Endothelial cell (in vitro differentiated cells): ENCODE measurements at places on chromosomes 11 and 22.

DNA sequence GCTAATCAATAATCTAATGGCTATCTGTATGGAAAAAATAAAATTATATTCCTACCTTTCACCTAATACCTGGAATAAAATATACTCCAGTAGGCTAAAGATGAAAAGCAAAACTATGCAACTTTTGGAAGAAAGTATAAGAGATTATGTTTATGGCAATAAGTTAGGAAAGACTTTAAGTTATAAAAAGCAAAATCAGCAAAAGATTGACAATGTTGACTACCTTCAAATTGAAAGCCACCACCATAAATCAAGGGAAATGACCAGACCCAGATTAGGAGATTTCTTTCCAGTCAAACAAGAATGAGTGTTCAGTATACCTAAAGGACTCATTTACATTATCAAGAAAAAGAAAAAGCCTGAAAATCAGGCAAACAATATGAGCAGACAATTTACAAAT is 159.1 kb upstream of the ZBED5 start:
- no peak for DNase-seq

- peak; percentile 77 for DNase-seq
These were observed 8.6 kb downstream of the MRPL11 start for GRCh38 chr11:66429983-66430602.

- DNase-seq, result no peak
These were observed 780.9 kb downstream of the ETS1 start for GRCh38 chr11:127806501-127806900.

- no peak for DNase-seq
These were observed 51.9 kb upstream of the CDON start for GRCh38 chr11:126114486-126115126.

GRCh38 chr11:121887976-121888557 is 227.9 kb downstream of the BLID start:
- no peak for DNase-seq

DNA sequence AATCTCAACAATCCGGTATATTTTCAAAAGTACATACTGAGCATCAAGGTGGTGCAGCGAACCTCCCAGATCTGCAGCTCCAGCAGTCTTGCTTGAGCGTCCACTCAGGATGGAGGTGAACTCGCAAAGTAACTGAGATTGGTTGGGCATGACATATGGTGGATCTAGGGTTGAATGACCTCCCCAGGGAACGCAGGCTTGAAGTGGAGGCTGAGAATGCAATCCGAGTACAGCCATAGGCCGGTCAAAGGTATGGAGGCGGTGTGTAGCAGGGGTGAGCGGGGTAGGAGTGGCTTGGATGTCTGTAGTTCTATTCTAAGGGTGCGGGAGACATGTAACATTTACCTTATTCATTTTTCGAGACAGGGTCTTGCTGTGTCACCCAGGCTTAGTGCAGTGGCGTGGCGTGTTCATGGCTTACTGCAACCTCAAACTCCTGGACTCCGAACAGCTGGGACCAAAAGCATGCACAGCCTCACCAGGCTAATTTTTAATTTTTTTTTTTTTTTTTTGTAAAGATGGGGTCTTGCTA is 631 bp upstream of the C22orf39 start:
- DNase-seq, result peak; percentile 24

DNA sequence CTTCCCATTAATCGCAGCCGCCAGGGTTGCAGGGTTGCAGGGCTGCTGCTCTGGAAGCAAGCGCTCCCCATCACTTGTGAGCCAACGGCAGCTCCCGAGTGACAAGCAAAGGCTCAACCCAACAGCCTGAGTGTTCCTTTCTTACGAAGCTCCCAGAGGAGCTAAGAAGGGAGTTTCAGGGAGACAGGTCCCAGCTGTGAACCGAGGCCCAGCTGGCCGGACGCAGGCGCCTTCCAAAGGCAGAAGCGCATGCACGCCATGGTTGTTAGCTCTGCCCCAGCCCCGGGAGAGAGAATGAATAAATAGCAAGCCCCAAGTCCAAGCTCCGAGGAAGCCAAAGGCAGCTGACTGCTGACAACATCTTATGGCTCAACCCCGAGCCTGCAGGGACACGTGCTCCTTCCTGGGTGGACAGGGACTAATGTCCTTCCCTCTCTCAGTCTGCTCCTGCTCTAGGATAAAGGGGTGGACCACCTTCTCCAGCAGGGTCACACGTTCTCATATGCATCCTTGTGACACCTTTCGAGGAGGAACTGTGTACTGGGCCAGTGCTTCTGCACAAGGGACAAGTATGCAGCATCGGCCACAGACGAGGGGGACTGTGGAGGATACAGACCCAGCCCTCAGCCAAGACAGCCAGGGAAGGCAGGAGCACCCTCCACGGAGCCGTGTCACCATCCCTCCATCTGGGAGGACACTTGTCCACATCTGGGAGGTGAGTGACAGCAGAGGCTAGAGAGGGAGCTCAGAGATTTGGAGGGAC is 29.9 kb downstream of the SHANK2 start:
- DNase-seq, result no peak

- DNase-seq, result no peak
These were observed 53.6 kb downstream of the GRAMD4 start for GRCh38 chr22:46673662-46674236.

- DNase-seq, result no peak
These were observed 58.7 kb upstream of the SLC5A12 start for GRCh38 chr11:26780376-26781085.

DNA sequence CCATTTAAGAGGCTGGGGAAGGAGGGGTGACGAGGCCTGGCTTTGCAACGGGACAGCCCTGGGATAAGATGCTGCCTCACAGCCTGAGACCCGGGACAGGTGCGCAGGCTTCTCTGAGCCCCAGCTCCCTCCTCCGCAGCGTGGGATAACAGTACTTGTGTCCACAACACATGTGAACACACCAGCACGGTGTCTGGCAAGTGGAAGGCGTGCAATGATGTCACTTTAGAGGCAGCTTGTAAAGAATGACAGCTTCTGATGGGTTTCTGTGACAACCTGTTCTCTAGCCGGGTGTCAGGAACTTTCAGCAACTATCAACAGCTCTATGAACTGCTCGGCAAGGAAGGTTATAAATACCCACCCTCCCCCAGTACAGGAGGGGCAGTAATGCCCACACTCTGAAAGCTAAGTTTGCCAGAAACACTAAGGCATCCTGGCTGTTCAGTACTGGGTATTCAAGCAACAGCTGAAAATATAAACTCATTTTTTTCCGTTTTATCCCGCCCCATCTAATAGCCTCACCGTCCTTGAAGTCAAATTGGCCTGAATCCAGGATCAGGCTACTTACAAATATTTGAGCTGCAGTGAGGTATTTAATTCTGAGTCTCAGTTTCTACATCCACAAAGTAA is 59.7 kb downstream of the MYH9 start:
- DNase-seq, result no peak

- no peak for DNase-seq
These were observed 6.8 kb upstream of the SUN2 start for GRCh38 chr22:38762551-38762983.

DNA sequence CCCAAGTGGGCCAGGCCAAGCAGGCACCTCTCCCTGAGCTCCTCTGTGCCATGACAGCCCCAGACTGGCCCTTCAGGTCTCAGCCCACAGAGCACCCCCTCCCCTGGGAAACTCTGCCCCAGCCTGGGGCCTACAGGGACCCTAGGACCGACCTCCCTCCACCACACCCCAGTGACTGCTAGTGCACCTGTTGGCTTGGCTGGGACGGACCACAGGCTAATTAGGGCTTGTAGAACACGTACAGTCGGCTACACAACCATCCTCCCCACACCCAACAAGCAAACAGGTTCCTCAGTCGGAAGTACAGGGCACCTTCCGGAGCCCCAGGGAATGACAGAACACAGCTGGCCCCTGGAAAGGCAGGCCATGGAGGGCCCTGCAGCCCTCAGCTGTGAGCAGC is 4.3 kb downstream of the SBF1 start:
- DNase-seq, result no peak

- DNase-seq, result no peak
These were observed 24.8 kb upstream of the MTCH2 start for GRCh38 chr11:47667135-47667534.

DNA sequence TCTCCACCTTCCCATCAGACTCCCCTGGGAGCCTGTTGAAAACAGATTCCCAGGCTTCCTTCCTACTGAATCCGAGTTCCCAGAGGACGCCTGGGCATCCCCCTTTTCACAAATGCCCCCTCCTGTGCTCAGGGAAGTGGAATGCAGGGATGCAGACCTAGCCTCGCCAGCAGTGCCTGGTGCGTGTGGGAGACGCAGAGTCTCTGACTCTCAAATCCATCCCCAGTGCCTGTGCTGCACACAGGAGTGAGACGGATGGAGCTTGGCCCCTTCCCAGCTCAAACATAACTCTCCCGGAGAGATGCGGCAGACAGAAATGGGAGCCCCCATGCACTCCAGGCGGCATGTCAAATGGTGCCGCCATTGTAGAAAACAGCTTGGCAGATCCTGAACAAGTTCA is 62.6 kb downstream of the CTTN start:
- no peak for DNase-seq

GRCh38 chr22:35900483-35901168 is 128.0 kb downstream of the RBFOX2 start:
- no peak for DNase-seq

DNA sequence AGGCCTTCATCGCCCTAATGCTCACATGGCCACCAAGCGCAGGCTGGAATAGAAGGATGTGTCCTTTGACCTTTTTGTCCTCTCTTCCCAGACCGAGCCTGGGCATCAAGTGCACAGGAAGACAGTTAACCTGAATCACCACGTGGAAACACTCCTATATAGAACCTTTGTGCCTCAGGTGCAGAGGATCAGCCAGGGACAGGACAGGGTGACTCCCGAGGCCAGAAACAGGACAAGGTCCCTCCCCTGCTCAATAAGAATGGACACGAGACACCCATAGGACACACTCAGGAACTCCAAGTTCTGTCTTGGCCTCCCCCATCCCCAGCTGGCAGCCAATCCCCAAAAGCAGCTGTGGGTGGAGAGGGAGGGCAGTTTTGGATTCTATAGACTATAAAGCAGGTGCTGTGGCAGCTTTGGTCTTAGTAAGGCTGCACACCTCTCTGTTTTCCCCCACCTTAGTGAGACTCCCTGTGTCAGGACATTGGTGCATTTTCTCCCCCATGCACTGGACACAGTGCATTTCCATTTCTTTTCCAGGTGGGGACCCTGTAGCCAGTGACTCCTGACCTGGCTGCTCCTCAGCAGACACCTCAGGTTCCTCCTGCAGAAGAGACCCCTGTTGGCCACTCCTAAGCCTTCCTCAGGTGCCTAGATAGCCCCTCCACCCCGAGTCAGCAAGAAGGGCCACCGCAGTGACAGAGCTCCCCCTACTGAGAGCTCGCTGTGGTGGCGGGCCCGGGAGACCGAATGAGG is 43.6 kb upstream of the POU2AF1 start:
- peak; percentile 78 for DNase-seq
